CD4-positive, alpha-beta T cell treated with Interleukin-15 for 4 hours (primary cell): ENCODE measurements at places on chromosomes 11 and 22.

DNA sequence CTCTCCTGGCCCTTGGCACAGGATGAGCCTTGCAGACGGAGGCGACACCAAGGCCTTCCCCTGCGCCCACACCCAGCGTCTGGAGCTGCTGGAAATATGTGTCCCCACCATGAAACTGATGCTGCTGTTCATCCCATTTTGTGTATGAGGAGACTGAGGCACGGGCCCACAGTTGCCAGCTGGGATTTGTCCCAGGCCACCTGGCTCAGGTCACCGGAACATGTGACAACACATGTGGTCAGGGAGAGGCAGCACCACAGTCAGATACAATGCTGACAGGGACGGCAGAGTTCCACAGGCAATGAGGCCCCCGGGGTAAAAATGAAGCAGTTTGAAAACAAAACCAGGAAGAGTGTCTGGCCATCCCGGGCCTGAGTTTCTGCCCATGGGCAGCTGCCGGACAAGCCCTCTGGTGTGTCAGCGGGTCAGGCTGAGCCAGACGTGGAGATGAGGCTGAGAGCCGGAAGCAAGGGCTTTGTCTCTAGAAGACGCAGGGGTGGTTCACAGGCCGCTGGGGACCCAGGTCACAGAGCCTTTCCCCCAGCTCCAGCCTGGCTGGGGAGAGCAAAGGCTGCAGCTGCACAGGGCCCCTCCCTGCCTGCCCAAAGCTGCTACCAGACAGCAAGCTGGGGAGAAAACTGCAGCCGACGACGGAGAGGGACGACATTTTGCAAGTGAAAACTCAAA is 80.7 kb downstream of the CDKN1C start:
- DNase-seq, result no peak

DNA sequence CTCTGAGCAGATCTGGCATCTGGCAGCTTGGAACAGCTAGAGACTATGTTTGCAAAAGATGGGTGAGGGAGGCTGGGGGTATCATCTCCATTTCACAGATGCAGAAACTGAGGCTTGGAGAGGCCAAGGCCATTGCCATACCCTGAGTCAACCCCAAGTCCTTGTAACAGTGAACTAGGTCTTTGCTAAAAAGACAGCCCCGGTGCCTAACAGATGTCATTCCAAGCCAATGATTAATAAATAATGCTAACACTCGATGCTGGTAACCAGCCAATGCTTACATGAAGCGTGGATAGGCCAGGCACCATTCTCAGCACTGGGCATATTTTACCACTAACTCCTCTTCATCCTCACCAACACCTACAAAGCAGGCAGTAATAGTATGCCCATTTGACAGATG is 164.0 kb downstream of the MN1 start:
- no peak for DNase-seq

GRCh38 chr11:47178737-47179654 is 2.3 kb upstream of the ARFGAP2 start:
- no peak for DNase-seq

- no peak for DNase-seq
Measured at GRCh38 chr11:112554586-112554985, 293.9 kb upstream of the PLET1 start.

DNA sequence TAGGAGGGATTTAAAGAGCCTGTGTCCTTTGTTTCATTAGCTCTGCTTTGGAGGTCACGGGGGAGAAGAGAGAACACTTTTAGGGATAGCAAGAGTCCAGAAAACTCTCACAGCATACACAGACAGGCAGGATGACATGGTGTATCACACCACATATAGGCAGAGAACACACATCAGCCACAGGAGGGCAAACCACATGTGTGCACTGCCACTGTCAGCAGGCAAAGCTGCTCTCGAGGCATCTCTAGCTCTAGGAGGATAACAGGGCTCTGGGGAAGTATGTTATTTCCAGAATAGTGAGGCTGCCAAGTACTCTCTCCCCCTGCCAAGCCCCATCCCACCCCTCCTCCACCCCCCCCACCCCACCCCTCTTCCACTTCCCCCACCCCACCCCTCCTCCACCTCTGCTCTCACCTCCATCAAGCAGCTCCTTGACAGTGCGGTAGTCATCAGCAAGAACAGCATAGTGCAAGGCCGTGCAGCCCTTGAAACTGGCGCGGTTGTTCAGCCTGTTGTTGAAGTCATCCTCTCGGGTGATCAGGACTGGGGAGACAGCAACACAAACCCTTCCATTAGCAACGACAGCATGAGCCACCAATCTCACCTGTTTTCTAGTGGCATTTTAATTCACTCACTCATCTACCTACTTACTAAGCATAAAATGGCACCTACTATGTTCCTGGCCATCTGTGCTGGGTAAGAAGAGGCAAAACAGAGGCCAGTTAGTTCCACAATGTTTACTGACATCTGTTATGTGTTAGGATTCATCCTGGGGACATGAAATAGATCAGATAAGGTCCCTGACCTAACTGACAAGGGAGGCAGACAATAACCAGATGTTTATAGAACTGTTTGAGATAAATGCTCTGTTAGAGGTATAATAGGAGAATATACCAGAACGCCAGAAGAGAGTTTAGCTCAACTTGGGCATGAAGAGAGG is 75.6 kb downstream of the CLPB start:
- DNase-seq, result no peak
